ENCODE measurements at places on chromosomes 4 and X.

DNA sequence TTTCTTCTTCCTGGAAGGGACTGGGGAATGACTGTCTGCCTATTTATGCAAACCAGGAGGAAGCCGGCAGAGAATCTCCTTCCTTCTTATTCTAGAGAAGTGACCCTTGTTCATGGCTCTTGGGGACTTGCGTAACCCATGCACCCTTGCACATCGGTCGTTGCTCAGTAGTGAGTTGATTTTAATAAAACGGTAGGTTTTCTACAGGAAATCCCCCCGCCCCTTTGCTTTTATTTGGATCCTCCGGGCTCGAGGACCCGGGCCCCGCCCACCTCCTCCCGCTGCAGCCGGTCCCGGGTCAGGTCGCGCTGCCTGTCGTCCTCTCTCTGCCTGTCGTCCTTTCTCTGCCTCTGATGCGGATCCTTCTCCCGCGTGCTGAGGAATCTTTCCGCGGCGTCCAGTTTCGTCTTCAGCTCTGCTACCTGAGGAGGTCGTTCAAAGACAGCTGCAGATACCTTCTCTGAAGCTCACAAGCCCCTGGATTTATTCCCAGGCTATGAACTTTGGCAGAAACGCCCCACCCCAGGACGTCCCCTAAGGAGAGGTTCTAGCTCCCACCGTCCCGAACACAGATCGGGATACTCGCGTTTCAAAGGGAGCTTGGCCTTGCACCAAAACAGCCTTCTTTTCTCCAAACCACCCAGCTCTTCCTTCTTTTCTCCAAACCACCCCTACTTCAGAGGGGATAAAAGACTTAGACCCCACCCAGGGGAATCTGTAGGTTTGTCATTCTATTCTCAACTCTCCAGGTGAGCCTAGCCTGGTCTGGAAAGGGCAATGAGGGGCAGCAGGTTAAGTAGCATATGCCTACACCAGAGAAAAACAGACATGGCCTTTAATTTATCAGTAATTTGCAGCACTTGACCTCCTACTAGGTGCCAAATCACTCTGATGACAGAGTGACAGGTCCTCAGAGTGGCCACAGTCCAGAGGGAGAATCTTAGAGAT lies 7.0 kb downstream of the TNIP3 start:
- peak; percentile 34 for DNase-seq
- H3K4me1 ChIP-seq, result peaks cover 41% of the 10 kb centered on the region
- H3K27me3 ChIP-seq, result peaks cover 66% of the 10 kb centered on the region
- H3K27ac ChIP-seq, result no peak overlapping the region

GRCh38 chr4:7355795-7356194 lies 78.9 kb downstream of the PSAPL1 start:
- H3K36me3 ChIP-seq, result no peaks in the 10 kb centered on the region
- no peak overlapping the region for H3K4me3 ChIP-seq
- H3K27ac ChIP-seq, result no peak overlapping the region
- DNase-seq, result no peak

DNA sequence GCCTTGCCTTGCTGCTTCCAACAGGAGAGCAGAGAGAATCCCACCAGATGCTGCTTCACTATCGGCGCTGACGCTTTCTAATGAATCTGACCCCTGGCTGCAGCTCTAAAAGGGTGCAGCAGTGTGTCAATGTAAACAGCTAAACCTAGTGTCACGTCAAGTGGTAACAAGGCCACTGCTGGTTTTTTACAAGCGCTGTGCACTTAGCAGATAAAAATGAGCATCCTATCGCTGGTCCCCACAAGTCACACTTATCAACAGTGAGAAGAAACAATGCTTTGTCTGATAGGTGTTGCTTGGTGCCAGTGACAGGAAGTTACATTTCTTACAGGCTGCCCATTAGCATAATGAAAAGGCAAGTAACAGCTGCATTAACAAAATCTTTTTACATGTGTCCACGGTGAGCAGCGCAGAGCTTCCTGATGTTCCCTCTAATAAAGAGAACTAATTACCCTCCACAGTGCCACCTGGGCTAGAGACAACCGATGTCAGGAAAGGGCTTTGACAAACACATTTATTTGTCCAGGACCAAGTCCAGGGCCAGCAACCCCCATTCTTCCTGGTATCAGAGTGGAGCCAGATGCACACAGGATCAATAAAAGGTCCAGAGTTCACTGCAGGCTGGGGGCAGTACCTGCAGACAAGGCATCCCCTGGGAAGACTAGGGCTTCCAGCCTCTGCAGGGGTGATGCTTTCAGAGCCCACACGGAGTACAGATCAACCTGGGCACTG lies 176.0 kb downstream of the MGST2 start:
- H3K4me1 ChIP-seq, result peaks cover 10% of the 10 kb centered on the region
- no peaks in the 10 kb centered on the region for H3K27me3 ChIP-seq
- DNase-seq, result peak; percentile 74
- no peak overlapping the region for H3K27ac ChIP-seq

DNA sequence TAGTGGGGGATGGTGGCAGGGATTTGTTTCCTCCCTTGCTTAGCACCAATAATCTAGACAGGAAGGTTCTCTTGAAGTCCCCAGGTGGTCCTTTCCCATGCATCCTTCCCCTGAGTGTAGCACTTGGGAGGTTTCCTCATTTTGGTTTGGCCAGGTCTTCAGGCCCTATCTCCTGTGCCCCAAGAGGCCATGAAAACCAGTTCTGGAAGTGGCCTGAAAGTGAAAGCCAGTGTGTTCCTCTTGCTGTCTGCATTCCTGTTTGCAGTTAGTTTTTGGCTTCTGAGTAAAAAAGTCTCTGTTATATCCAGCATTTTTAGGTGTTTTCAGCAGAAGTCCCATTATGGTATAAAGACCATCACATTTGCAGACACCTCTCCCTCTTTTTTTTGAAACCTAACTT lies 59.5 kb downstream of the MTM1 start:
- H3K4me3 ChIP-seq, result no peak overlapping the region
- H3K4me1 ChIP-seq, result no peaks in the 10 kb centered on the region
- H3K27me3 ChIP-seq, result no peaks in the 10 kb centered on the region
- peaks cover 28% of the 10 kb centered on the region for H3K36me3 ChIP-seq
- no peak for DNase-seq

DNA sequence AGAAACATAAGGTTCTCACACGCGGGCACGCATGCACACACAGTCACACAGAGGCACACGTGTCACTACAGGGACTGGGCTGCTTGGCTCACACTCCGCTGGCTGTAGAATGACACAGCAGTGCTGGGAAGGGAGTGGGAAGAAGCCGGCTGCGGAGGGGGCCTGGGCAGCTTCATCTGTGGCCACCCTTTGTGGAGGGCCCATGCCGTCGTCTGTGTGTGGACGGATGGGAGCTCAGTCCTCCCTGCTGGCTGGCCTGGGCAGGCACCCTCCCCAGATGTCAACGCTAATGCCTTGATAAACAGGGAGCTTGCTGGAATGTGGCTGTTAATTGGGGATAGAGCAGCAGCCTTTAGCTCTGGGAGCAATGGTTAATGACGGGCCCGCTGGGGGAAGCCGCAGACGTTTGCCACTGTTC lies 621.1 kb downstream of the BCOR start:
- H3K27ac ChIP-seq, result no peak overlapping the region
- H3K27me3 ChIP-seq, result no peaks in the 10 kb centered on the region

- H3K36me3 ChIP-seq, result no peaks in the 10 kb centered on the region
- DNase-seq, result no peak
These were observed 158.3 kb upstream of the AADAT start for GRCh38 chr4:170248029-170248428.

GRCh38 chr4:74531963-74532794 lies 87.2 kb downstream of the AREG start:
- no peaks in the 10 kb centered on the region for H3K4me1 ChIP-seq
- H3K27ac ChIP-seq, result no peak overlapping the region
- H3K4me3 ChIP-seq, result no peak overlapping the region
- DNase-seq, result peak; percentile 75

DNA sequence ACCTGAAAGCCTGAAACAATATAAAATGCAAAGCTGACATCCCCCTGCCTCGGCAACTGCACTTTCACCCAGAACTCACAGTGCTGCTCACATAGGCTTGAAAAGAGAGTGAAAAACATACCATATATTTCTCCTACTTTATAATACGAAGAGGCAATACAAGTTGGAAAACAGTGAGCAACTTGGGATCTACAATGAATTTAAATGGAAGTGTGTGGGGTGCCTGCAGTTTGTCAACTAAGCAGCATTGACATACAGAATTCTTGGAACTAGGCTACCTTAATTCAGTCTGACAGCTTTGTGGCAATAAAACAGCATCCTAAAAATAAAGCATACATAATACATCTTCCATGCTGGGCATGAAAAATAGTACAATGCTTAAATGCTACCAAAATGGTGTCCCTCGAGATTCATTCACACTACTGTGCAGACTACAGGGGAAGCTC lies 8.0 kb downstream of the GASK1B start:
- DNase-seq, result no peak
- H3K4me1 ChIP-seq, result peaks cover 26% of the 10 kb centered on the region
- no peaks in the 10 kb centered on the region for H3K36me3 ChIP-seq
- H3K27ac ChIP-seq, result no peak overlapping the region
- no peaks in the 10 kb centered on the region for H3K27me3 ChIP-seq

DNA sequence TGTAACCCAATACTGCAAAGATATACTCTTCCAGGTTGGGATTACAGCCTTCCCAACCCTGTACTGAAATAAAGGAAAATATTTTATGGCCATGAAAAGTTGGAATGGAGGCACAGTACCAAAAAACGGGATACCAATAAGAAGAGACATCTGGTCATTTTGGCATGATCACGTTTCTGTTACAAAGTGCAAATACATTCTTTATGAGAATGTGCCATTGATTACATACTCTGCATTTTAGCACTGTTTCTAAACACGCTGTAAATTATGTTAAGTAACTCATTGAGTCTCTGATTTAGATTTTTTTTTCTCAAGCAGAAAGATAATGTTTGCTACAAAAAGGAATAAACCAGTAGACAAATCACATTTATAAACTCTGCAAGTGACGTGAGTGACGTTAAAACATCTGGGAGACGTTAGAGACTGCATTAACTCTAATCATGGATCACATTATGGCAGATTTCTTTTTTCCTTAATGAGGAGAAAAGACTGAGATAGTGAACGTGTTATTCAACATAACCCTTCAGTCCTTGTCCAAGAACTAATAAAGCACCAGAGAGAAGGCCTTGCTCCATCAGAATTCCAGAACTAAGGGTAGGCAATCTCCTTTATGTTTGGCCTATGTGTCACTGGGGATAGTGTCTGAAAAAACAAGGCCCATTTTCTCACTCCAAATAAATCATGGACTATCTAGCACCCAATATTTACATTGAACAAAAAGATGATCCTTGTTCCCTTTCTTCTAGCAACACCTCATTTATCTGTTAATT lies 31.0 kb downstream of the UNC5C start:
- H3K27ac ChIP-seq, result no peak overlapping the region
- no peaks in the 10 kb centered on the region for H3K27me3 ChIP-seq
- no peak overlapping the region for H3K4me3 ChIP-seq
- H3K4me1 ChIP-seq, result no peaks in the 10 kb centered on the region
- no peak for DNase-seq
- H3K36me3 ChIP-seq, result no peaks in the 10 kb centered on the region

DNA sequence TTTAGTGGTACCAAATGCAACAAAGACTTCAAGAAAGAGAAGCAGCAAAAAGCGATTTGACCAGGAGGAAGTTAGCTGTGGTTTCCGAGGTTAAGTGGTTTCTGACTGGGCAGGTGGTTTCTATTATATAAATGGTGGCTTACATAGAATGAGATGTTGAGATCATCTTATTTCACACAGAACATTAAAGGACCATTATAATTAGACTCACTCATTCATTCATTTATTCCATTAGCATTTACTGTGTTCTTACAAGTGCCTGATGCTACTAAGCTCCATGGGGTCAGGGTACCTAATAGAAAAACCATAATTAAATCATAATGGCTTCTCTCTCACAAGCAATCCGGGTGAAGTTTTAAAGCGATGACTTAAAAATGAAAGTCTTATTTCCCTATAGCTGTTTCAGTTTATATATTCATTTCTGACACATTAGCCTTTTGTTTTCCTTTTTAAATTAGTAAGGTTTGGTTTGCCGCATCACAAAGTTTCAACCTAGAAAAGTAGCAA lies 10.6 kb downstream of the TSPAN6 start:
- H3K4me1 ChIP-seq, result peaks cover 9% of the 10 kb centered on the region
- DNase-seq, result peak; percentile 93
- no peak overlapping the region for H3K4me3 ChIP-seq
- H3K27me3 ChIP-seq, result peaks cover 29% of the 10 kb centered on the region
- no peak overlapping the region for H3K27ac ChIP-seq
- no peaks in the 10 kb centered on the region for H3K36me3 ChIP-seq

GRCh38 chrX:40845331-40845911 lies 110.1 kb upstream of the MED14 start:
- H3K4me3 ChIP-seq, result no peak overlapping the region
- H3K4me1 ChIP-seq, result no peaks in the 10 kb centered on the region
- peaks cover 8% of the 10 kb centered on the region for H3K27me3 ChIP-seq
- no peak for DNase-seq
- H3K36me3 ChIP-seq, result no peaks in the 10 kb centered on the region

Data from common myeloid progenitor, CD34-positive (primary cell).